Activated CD8-positive, alpha-beta T cell treated with anti-CD3 and anti-CD28 coated beads, Interleukin-2, amount 10 ng/mL, durations not matched to agents 7 days and 5 days (primary cell): ENCODE measurements at places on chromosomes 16 and 17.

GRCh38 chr17:76684756-76685155, 26.0 kb downstream of the MXRA7 start:
- no peak for DNase-seq

DNA sequence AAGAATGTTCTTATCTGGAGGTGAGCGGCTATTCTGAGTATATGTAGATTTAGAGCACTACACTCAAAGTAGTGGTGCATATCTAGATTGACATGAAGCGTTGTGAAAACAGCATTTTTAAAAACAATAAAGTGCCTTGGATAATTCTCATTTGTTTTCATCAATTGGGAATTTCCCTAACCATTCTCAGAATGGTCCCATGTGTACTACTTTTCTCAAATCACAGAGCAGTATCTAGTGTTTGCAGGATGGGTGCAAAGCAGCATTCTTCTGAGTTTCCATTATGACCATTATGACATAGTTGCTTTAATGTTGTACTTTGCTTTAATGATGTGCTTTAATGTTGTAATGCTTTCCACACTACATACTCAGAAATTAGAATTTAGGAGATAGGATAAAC, 16.2 kb upstream of the BCAS3 start:
- DNase-seq, result no peak

DNA sequence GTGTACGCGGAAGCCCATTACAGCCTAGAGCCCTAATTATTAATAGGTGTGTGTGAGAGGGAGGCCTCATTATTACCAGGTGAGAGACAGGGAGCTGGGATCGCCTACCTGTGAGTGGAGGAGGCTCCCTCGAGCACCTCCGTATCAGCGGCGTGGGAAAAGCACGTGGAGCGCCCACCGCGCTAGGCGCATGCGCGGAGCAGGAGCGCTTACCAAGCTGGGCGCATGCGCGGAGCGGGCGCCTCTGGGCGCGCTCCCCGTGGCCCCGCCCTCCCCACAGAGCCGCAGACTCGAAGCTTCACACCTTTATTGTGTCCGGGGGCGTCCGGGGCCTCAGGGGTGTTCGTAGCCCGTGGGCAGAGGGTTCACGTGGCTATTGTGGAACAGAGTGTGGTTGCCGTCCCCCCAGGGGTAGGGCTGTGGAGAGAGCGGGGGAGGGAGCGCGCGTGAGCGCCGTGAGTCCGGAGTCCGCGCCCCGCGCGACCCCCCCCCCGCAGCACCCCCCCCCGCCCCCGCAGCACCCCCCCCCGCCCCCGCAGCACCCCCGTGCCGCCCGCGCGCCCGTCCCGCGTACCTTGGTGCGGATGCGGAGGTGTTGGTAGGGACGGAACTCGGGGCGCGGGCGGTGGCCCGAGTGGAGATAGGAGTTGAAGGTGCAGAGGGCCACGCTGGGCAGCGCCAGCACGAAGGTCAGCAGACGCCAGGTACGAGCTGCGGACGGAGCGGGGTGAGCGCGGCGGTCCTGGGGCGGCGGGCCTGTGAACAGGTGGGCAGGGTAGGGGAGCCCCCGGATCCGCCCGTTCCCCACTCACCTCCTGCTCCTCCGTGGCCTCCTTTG, 500 bp downstream of the COX6A2 start:
- peak; percentile 62 for DNase-seq

DNA sequence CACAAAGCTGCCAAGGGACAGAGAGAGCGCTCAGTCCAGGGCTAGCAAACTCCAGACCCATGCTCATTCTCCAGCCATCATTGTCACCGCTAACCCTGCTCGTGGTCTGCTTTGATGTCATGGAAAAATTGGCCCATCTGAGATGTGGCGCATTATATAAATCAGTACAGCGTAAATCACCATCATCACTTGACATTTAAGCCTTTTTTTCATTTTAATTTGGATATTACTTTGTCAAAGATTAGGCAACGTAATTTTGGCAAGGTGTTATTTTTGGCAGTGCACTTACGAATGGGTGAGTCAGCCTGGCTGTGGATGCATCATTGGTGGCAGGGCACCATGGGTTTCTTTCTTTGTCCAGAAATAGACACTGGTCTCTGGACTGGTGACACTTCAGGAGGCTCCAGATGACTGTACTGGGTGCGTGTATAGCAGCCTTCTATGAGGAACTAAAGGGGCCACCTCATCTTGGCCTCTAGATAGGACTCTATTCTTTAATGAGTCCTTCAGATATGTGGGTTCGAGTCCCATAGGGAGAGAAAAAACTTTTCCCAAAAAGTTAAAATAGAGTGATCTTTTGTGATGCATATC, 166.3 kb downstream of the MSI2 start:
- no peak for DNase-seq

DNA sequence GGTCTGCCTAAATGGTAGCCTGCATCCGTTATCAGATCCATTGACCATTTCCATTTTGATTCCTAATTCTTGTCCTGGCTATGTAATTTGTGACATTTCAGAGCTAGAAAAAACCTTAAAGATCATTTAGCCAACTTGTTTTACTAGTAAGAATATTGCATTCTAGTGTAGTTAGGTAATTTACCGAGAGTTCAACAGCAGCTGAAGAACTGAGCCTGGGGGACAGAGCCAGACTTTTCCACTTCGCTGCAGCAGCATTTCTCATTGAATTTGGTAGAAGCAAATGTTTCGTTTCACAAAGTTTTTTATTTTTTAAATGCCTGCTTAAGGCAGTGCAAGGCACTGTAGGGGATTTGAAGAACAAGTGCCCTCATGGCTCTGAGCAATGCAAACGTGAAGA, 59.2 kb upstream of the MARCHF10 start:
- no peak for DNase-seq

DNA sequence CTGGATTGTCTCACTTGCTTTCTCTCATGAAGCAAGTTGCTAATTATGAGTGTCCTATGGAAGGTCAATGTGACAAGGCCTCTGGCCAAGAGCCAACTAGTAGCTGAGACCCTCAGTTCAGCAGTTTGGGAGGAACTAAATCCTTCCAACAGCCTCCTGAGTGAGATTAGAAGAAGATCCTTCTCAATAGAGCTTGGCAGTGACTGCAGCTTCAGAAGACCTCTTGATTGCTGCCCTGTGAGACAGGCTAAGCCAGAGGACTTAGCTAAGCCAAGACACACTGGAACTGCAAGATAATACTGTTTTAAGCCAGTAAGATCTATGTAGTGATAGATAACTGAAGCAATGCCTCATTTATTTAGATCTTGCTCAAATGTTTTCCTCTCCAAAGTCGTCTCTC, 34.3 kb downstream of the PCTP start:
- DNase-seq, result no peak

GRCh38 chr16:2086812-2087747, 39.3 kb downstream of the TSC2 start:
- DNase-seq, result no peak

GRCh38 chr17:1203111-1203966, 23.6 kb upstream of the ABR start:
- DNase-seq, result peak; percentile 56

DNA sequence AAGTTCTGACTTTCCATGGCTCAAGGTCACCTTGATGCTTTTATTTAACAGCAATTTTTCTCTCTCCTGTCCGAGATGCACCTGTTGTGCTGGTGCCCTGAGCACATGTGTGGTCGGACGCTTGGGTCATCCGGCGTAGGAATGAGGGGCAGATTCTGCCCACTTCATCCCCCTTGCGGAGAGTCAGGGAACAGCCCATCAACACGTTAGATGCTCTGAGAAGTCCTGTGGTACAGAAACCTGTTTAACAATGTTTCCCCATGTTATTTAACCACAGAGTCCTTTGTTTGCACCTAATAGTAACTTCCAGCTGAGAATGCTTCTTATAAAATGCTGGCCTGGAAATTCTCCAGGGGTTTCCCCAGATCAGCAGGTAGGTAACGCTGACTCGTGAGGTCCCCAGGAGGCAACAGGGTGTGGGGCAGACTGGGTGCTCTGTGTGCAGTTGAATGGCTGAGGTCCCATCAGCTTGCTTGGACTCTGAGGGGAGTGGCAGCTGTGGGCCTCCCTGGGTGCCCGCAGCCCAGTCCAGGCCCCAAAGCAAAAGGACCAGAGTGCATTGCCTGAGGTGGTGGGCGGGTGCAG, 17.8 kb downstream of the DOC2B start:
- DNase-seq, result no peak

GRCh38 chr16:3525951-3526350, 25.1 kb downstream of the CLUAP1 start:
- no peak for DNase-seq

DNA sequence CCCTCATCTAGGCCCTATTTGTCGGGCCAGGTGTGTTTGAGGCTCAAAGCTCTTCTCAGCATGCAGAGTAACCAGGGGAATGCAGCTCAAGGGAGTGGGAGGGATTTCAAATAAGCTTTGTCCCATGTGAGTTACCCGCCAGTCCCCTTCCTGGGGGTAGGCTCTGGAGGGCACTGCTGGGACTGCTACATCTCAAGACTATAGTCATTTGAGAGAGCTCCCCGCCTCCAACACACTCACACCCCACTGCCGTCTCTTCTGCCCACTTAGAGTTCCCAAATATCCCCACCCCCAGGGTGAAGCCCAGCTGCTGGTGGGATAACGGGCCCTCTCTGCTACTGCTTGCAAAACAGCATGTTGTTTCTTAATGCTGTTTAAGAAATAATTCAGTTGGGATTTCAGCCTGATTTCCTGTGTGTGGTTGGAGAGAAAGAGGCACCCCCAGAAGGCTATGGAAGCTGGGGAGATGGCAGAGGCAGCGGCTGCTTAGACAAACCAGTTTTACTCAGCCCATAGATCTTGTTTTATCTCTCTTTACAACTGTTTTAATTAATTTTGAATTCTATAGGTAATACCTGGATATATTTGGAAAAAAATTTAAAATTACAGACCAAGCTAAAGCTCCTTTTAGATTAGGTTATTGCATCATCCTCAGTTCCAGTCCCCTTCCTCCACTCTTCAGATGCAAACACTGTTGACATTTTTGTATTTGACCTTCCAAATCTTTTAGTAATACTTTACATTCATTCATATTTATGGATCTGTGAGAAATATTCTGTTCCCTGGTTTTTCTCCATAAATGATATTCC, 4.1 kb upstream of the MPO start:
- DNase-seq, result peak; percentile 11

DNA sequence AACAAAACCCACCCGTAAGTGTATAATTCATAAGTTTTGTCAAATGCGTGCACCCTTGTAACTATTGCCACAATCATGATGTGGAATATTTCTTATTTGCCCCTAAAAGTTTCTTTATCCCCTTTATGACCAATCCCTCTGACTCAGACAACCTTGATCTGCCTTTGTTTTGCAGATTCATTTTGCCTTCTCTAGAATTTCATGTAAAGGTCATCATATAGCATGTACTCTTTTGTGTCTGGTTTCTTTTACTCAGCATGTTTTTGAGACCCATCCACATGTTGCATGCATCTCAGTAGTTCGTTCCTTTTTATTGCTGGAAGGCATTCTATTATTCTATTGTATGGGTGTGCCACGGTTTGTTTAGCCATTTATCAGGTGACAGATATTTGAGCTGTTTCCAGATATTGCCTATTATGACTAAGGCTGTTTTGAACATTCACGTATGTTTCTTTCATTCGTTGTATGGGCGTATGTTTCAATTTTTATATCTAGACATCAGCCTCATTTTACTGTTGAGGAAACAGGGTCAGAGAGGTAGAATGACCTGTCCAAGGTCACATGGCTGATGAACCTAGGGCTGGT, 192.4 kb downstream of the RAB11FIP4 start:
- DNase-seq, result no peak

DNA sequence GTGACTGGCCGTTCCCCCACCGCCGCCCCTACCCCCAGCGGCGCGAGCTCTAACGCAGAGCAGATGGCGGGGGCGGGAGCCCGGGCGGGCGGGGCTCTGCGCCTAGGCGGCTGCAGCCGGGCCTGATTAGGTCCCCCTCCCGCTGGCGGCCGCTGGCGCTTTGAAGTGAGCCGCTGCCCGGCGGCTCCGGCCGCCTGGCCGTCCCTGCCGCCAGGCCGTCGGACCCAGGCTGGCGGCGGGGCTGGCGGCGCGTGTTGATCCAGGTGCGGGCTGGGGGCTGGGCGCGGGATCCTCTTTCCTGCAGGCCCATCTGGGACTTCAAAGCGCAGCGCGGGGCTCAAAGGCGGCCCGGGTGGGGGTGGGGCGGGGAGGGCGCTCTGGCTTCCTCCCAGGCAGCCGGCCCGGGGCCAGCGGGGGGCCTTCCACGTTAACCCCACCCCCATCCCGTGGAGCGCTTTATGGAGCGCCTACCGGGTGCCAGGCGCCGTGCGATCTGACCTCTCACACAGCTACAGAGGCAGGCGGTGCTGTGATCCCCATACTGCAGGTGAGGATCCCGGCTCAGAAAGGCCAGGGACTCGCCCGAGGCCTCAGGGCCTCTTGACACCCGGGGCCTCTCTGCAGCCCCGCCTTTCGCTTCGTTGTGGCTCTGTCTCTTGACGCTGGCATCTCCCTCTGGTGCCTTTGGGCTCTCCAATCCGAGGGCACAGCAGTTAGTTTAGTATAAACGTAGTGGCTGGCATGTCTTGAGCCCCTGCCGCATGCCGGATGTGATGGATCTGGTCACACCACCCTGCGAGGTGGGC, 80.0 kb upstream of the NKD1 start:
- DNase-seq, result no peak

DNA sequence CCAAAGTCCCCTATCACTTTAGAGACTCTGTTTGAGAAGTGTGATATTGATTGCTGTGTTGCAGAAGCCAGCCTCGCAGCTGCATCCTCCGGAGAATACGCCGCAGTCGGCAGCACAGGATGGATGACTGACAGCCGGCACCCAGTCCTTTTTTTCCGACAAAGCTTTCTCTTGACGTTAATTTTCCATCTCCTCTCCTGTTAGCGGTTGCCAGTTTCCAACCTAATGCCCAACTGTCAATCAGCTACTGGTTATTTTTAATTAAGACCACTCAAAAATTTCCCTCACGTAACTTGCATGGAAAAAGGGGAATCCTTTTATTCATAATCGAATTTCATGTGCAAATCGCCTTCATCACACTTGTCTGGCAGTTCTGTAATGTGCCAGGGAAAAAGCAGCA, 953.9 kb downstream of the CDH11 start:
- no peak for DNase-seq

DNA sequence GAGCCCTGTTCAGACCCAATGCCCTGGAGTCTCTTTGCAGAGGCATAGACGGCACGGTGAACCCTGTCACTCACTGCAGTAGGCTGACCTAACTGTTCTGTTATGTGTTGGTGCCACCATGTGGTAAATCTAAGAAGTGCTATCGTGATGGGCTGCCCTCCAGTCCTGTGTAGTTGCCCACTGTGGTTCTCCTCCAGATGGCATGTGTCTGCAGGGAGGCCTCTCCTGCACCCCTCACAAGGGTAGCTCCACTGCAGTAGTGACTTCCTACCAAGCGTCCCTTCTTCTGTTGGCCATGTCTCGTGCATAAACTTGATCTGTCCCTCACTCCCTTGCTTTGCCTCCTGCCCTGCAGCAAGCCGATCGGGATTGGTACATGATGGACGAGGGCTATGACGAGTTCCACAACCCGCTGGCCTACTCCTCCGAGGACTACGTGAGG, 5.8 kb downstream of the DHX38 start:
- peak; percentile 71 for DNase-seq

- no peak for DNase-seq
Measured at GRCh38 chr16:11681556-11681955, 13.3 kb downstream of the SNN start.

- no peak for DNase-seq
Measured at GRCh38 chr17:74525781-74526288, 5.4 kb downstream of the CD300LB start.
